ENCODE measurements at places on chromosomes 4 and X.

DNA sequence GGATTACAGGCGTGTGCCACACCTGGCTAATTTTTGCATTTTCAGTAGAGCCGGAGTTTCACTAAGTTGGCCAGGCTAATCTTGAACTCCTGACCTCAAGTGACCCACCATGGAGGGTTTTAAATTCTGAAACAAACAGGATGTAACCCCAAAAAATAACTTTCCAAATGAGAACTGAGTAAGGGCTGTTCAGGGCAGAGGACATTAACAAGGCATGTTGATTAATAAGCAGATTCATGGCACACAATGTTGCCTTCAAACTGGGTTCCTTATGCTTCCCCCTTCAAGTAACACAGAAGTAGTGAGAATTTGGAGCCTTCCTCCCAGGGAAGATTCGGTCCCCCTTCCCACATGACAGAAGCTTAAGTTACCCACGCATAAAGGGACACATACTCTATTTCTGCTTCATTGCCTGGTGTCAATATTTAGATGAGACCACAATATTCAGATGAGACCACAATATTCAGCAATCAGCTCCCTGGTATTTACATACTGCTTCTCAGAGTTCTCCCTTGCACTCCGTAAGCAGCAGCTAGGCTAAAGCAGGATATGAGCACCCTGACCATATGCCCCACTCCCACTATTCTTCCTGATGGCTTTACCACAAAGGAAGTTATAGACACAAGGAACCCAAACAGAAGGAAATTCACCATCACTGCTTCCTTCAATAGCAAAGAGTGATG is 21.4 kb downstream of the GRSF1 start:
- DNase-seq, result no peak

- DNase-seq, result no peak
These were observed 96.7 kb downstream of the AREG start for GRCh38 chr4:74541667-74542066.

DNA sequence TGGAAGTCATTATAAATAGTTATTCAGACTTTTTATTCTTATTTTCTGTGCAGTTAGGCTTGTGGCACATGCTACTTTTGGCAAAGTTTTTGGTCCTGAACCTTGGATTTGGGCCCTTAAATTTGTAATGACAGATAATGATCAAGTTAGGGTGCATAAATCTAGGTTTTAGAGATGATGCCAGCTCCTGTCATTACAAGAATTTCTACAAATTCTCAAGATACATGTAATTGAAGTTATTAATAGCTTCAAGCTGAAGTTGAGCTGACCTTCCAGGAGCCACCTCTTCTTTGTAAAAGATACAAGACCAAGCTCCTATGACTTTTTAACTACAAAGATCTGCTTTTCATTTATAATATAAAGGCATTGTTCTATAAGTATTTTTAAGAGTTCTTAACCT is 255.6 kb upstream of the UGT8 start:
- no peak for DNase-seq

DNA sequence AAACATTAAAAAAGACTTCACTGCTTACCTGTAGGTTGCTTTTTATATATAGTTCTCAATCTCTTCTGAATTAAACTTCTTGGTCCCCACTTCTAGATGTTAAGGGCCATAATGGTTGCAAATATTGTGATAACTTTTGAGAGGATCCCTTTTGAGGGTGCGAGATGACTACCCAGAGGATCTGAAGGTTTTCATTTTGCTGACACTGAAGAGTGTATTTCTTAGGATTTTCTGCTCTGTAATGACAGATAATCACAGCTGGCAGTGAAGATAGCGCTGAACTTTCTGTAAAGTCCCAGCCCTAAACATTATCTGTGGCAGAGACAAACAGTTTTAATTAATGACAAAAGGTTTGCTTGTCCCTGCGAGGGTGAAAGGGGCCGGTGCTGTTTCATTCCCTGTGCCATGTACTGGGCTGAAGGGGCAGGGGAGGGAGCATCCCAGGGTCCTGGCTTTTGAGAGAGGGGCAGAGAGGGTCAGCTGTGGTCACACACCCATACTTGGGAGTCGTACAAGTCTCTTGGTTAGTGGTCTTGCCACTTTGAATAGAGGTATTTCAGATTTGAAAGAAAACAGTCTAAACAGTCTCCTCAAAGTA is 22.2 kb downstream of the CLCN4 start:
- no peak for DNase-seq

DNA sequence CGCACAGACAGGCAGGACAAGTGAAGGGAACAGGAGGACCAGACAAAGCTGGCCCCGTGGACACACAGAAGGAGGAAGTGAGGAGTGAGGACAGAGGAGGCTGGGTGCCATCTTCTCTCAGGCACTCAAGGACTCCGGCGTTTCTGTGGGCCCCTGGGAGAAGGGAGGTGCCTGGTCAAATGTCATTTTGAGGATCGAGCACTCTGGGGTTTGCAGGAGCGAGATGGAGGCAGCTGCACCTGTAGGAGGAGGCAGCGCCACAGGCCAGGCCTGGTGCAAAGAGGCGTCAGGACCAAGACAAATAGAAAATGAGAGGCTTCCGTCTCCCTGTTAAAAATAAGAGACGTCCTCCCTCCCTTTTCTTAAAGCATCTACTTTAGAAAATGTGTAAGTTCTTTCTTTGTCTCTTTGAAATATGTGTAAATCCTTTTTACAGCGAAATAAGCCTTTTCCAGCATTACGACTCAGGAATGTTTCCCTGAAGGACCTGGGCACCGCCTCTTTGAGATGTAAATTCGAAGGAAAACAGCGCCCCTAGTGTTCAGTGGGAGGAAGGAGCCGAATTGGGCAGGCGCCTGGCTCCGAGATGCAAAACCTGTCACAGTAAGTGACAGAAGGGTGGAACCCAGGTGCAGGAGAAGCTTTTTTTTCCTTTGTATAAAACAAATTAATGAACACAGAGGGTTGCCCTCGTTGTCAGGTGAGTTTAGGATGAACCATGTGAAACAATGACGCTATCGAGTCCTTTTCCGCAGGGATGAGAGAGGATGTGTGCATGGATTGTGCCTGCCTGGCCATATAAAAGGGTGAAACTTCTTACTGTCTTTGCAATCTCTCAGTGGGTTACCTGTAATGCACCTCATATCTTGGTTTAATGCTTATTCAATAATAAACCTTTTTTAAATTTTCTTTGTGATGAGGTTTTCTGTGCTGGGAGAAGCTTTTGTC is 1.4 kb upstream of the C4orf50 start:
- DNase-seq, result peak; percentile 35

GRCh38 chr4:150982557-150983233 is 32.4 kb downstream of the LRBA start:
- DNase-seq, result no peak

GRCh38 chrX:7582191-7582590 is 260.8 kb upstream of the VCX start:
- DNase-seq, result no peak

GRCh38 chr4:114398410-114398809 is 200.2 kb upstream of the UGT8 start:
- no peak for DNase-seq

GRCh38 chrX:150465326-150465725 is 102.2 kb downstream of the MAMLD1 start:
- DNase-seq, result no peak

DNA sequence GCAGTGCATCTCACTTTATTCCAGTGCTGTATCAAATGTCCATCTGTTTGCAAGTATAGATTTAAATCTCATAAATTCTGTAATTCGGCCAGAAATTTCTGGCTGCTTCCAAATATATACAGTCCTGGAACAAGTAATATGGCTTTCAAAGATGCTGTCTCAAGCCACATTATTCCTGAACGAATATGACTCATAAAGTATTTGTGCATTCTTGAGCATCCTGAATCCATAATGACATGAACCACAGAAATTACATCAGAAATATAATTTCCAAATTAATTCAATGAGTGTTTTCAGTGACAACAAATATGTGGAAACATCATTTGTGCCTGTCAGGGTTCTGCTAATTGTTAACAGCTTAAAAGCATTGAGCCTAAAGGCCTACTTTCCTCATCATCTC is 140.9 kb upstream of the HPGD start:
- no peak for DNase-seq

DNA sequence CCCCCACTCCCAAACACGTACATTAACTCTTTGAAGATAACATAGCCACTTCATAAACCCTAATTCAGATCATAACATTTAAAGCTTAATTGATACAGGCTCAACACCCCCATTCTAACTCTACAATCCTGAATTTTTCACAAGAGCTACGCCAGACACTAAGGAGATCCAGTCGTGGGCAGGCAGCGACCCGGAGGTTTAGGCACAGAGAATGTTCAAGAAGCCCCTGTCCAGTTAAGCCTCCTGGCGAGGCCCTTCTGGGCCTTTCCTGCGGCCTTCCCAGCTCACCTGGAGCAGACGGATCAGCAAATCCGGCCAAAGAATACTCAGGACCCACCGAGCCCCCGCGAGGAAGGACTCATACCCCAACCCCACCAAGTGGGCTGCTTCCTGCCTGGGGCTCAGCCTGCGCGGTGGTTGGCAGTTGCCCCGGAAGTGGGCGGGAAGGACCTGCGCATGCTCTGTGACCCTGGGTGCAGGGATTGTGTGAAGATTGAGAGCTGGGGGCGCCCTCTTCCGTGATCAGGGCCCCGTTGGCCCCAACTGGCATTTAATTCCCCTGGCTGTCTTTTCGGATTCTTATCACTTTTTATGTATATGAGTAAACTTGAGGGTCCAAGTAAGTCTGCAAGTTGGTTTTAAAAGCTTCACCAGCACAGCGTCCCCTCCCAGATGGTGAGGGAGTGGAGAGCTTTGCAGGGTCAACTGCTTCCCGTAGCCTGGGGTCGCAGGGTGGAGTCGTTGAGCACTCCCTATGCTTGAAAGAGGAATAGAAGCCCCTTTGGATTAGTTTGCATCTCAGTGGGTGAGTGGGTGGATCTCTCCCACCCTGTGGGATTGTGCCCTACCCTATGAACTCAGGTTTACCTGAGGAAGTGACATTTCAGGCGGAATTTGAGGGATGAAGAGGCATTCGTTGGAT is at the start of gene TRIM61:
Gene TRIM61, minus strand, starts transcription at position 415 of the 922 bp plus-strand sequence. CDS start 7,655 bp downstream, outside the sequence.
- DNase-seq, result peak; percentile 48

DNA sequence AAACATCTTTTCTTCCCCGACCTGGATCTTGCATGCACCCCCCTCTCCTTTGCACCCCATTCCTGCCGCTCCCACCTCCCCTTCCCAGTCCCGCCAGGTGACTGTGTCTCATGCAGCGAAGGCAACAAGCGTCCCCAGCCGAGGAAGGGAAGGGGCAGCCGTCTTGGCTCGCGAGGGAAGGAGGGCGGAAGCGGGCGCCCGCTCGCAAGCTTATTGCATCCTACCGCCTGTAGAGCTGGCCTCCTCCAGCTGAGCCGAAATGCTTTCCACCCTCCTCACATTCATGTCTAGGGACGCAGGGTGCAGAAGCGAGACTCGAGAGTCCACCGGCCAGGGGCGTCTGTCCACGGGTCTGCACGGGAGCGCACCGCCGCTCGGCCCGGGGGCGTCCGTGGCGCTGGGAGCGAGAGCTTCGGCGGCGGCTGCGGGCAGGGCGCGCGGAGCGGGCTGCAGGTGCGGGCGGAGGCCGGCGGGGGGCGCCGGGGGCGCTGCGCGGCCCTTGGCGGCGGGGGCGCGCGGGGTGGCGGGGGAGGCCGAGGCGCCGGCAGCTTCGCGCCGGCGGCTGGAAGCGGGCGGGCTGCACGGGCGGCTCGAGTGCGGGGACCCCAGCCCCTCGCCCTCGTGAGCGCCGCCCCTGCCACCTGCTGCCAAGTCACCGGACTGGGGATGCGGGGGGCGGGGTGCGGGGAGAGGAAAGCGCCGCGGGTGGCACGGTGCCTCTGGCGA is at the start of gene KCNIP4:
Gene KCNIP4, minus strand, starts transcription at position 426 of the 726 bp plus-strand sequence.
- no peak for DNase-seq

DNA sequence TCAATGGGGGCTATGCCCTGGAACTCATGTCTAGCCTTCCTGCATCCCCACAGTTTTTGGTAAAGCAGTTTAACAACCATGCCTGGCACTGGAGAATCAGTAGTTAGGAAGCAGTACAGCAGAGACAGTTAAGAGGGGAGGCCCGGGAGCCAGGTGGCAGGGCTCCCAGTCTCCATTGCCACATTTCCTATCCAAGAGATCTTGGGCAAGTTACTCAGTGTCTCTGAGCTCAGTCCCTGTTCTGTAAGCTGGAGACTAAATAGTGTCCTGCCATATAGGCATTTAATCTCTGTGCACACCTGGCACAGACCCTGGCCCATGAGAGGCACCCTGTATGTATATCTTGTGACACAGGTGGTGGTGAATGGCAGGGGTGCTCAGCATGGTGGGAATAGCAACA is 156.1 kb upstream of the EOLA2 start:
- no peak for DNase-seq

DNA sequence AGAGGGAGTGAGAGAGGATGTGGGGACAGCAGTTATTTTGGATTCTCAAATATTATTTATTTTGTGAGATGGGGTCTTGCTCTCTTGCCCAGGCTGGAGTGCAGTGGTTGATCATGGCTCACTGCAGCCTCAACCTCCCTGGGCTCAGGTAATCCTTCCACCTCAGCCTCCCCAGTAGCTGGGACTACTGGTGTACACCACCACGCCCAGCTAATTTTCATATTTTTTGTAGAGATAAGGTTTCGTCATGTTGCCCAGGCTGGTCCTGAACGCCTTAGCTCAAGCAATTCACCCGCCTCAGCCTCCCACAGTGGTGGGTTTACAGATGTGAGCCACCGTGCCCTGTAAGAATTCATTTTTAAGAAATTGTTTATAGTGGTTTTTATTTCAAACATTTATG is 61.2 kb downstream of the FHDC1 start:
- no peak for DNase-seq

GRCh38 chrX:21658152-21658737 is at the start of gene KLHL34:
Gene KLHL34 (minus strand): TSS chrX:21658330. CDS start chrX:21657788, 542 bp downstream.
- no peak for DNase-seq

GRCh38 chrX:39258331-39258730 is 457.1 kb downstream of the MID1IP1 start:
- DNase-seq, result no peak

DNA sequence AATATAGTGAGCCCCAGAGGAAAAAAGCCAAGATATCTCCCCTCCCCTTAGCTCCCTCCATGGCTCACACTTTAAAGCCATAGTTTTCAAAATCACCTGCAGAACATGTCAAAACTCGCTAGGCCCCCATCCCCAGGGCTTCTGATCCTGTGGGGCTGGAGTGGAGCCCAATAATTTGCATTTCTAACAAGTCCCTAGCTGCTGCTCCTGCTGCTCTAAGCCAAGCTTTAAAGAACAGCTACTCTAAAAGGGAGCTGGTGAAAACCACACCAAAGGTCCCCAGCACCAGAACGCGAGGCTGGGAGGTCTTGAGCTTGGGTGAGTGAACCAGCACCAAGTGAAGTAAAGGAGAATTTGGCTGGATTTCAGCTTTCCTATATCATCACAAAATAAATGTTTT is 237.1 kb downstream of the ZNF674 start:
- DNase-seq, result no peak

DNA sequence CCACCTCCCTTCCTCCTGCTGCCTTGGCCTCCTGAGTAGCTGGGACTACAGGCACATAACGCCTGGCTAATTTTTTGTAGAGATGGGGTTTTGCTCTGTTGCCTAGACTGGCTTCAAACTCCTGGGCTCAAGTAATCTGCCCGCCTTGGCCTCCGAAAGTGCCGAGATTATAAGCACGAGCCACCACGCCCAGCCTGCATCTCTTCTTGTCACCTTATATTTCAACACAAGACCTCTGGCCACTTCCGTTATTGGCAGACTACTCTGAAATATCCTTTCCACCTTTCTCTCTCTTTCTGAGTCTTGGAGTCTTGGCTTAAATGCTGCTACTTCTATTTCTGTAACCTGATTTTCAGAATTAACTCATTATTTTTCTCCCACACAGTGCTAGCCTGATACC is 5.6 kb downstream of the KIAA0232 start:
- peak; percentile 25 for DNase-seq

- no peak for DNase-seq
These were observed 19.4 kb upstream of the SORCS2 start for GRCh38 chr4:7172946-7173345.

Data from CD4-positive, alpha-beta T cell treated with Interleukin-17A for 1 hour (primary cell).